ENCODE measurements at places on chromosomes 7 and 10.

DNA sequence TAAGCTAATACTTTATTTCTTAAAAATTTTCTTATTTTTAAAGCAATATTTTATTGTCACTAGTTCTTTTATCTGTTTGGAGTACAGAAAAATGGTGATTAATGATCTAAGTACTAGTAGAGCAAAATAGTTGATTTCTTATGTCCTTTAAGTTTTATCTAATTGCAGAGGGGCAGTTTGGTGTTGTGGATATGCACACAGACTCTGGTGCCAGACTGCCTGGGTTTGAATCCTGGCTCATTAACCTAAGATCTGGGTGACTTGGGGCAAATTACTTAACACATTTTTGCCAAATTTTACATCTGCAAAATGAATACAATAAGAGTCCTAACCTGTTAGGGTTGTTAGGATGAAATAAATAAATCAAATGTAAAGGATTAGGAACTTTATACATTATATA is 10.7 kb upstream of the PRPS1L1 start:
- H3K27me3 ChIP-seq = no peaks in the 10 kb centered on the region
- no peak for DNase-seq
- H3K36me3 ChIP-seq = no peaks in the 10 kb centered on the region
- no peak overlapping the region for H3K4me3 ChIP-seq
- H3K27ac ChIP-seq = no peak overlapping the region

DNA sequence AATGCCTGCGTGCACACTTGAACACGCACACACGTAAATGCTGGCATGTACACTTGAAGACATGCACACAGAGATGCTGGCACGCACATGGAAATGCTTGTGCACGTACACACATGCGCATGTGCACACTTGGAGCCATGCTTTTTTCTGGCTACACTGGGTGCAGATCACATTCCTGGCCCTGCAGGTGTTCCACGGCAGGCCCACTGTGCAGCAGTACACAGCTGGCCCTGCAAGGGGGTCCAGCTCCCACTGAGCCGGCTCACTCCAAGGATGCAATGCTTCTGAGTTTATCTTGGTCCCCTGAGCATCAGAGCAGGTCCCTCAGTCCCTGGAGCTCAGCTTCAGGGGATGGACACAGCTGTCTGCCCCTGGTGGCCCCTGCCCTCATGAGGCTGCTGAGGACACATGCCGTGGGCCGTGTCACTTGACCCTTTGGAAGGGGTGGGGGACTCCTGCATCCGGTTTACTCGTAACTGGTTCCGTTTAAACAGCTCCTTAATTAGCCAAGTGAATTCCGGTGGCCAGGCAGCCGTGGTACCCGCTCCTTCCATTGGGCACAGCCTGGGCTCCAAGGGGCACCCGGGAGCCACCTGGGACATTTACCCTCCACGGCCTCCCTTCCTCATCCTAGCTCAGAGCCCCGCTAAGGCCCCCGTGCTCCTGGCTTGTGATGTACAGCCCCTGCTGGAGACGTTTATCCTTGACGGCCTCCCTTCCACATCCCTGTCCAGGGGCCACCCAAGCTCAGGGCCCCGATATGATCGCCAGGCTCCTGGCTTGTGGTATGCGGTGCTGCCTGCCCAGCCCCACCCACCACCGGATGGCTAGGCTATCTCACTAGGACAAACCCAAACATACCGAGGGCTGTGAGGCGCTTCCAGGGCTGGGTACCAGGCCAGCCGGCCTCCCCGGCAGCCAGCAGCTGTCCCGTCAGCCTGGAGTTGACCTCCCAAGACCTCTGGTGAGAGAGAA is 39.5 kb upstream of the DPYSL4 start:
- H3K27ac ChIP-seq = no peak overlapping the region
- no peak for DNase-seq
- no peaks in the 10 kb centered on the region for H3K4me1 ChIP-seq
- H3K27me3 ChIP-seq = no peaks in the 10 kb centered on the region
- no peak overlapping the region for H3K4me3 ChIP-seq

GRCh38 chr7:50560865-50561351 is 4.3 kb downstream of the DDC start:
- H3K4me3 ChIP-seq = no peak overlapping the region
- H3K27me3 ChIP-seq = no peaks in the 10 kb centered on the region
- H3K27ac ChIP-seq = no peak overlapping the region
- H3K4me1 ChIP-seq = no peaks in the 10 kb centered on the region
- no peaks in the 10 kb centered on the region for H3K36me3 ChIP-seq
- no peak for DNase-seq

DNA sequence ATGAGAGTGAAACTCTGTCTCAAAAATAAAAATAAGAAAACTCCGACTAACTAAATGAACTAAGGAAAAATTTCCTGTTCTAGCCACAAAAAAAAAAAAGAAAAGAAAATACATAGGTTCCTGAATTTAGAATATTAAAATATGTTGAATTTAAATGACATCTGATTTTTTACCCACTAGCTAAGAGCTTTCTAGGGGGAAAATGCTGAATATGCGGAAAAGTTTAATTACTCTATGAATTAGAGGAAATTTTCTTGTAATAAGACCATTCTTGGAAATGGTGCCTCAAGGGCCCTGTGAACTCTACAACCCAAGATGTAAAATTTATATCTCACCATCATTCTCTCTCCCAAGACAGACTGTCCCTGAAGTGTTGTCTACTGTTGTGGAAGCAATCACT is 165.0 kb upstream of the CALN1 start:
- no peak for DNase-seq
- no peaks in the 10 kb centered on the region for H3K27me3 ChIP-seq
- H3K4me3 ChIP-seq = no peak overlapping the region
- H3K4me1 ChIP-seq = no peaks in the 10 kb centered on the region
